ENCODE measurements at places on chromosomes 7 and 10. TPM values are rescaled to one million over a fixed set of nuclear protein-coding genes. Genes with fewer than 3 reads are reported as not detected.
A peak's percentile ranks its signal among the peaks of the same experiment; 100 is the strongest.

DNA sequence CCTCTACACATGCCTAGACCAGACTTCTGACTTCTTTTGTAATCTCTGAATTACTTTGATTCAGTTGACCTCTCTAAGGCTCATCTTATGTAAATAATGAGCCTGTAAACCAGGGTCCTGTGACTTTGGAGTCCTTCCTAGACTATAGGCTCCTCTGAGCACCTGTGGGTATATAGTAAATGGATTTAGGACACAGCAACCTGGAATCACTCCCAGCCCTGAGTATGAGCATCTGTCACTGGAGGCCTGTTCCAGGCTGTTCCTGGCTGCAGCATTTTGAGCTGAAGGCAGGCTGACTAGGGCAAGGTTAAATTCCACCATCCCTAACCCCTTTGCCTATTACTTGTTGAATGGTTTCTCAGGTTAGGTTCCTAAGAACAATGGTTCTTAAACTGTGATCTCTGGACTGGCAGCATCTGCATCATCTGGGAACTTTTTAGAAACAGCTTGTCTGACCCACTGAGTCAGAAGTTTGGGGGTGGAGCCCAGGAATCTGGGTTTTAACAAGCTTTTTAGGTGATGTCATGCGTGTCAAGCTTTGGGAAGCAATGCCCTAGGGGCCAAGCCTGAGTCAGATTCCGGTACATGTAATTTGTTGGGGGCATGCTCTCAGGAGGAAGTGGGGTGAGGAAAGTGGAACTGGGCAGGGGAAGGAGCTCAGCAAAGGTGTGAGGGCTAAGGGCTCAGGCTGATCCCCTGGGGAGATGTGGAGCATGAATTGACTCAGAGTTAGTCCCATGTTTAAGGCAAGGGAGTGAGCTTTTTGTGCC, 28.2 kb downstream of the MINDY4 start:
- DNase-seq, result peak; percentile 85

CLEC2L gene
- not detected for total RNA-seq

GRCh38 chr7:19296617-19297016, 151.4 kb upstream of the FERD3L start:
- DNase-seq, result no peak

- no peak for DNase-seq
Observed at GRCh38 chr7:4745971-4746919, 29.2 kb upstream of the AP5Z1 start.

- no peak for DNase-seq
Observed at GRCh38 chr7:90824386-90825307, 228.5 kb downstream of the CDK14 start.

- DNase-seq, result peak; percentile 65
Observed at GRCh38 chr7:73560109-73560835, 2.8 kb upstream of the BCL7B start.

DNA sequence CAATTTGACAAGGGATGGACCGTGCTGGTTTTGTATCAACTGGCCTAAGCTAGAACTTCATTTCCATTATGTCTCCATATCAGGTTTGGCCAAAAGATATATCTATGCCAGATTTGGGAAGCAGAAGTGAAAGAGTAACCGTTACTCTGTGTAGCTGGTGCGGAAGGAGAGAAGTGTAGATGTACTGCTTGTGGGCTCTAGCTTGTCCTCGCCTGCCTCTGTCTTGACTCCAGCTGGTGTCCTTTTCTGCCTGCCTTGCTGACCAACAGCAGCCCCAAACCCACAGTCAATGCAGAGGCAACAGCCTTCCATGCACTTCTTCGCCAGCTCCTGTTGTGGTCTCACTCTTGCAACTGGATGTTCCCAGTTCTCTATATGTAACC, 128.5 kb downstream of the KIF20B start:
- no peak for DNase-seq

DNA sequence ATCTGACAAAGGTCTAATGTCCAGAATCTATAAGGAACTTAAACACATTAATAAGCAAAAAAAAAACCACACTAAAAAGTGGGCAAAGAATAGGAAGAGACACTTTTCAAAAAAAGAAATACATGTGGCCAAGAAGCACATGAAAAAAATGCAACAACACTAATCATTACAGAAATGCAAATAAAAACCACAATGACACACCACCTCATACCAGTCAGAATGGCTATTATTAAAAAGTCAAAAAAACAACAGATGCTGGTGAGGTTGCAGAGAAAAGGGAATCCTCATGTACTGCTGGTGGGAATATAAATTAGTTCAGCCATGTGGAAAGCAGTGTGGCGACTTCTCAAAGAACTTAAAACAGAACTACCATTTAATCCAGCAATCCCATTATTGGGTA, 119.0 kb downstream of the LMBR1 start:
- DNase-seq, result no peak

GRCh38 chr7:104993217-104993862, 20.7 kb upstream of the KMT2E start:
- no peak for DNase-seq

DNA sequence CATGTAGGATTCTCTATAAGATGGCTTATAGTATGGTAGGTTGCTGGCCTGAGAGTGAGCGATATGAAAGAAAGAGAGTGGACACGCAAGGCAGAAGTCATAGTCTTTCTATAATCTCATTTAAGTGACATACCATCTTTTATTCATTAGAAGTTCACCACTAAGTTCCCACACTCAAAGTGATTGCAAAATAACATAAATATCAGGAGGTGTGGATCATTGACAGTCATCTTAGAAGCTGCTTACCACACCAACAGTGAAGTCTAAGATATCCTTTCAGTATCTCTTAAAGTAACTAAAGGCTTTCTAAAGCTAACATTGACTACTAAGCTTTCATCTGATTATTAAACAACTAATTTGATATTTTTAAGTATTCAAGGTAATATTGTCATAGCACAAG, 36.9 kb upstream of the GNAI1 start:
- DNase-seq, result no peak

DNA sequence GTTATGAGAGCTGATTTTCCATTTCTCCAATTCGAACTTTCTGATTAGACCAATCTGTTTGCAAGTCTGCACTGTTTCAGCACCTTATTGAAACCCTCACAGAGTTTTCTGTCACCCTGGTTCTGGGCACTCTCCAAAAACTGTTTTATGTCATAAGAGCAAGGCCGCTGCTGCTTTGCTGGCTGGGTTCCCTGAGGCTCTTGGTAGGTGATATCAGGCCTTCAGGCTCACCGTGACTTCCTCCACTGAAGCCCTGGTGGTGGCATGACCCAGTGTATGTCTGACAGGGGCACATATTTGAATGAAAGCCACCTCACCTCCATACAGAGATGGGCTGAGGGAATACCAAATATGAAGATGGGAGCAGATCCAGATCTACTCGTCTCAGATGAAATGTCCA, 8.3 kb downstream of the RABGEF1 start:
- DNase-seq, result no peak

DNA sequence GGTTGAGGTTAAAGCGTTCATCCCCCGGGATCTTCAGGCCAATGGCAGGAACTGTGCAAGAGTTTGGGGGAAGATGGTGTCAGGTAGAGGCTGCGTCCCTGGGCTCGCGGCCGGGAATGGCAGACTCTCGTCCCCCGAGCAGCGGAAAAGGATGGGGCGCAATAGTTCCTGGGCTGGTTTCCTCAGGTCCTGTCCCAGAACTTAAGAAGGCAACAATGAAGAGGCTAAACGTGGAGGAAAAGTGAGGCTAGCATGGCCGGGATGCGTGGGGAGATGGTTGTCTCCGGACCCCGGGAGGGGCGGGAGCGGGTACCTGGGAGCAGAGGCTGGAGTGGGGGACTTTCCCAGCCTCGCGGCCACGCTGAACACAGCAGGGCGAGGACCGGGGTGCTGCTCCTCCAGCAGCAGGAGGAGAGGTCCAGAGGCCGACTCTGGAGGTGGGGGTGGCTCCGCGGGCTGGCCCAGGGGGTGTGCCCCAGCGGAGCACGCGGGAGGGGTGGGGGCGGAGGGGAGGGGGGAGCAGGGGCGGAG, 882 bp downstream of the IRF5 start:
- DNase-seq, result no peak

DNA sequence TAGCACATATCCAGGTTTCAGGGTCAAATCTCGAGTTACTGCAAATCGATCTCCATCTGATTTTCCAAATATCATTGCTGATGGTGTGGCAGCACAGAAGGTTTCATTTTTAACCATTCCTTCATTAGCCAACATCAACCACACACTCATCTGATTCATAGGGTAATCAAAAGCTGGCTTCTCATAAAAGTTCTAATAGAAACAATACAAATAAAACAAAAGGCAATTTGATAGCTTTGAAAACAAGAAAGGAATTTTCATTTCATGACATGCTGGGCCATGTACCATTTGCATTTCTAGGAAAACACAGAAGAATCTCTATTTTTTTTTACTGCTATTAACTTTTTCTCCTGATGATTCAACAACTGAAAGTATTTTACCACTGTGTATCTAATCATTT, 147.7 kb upstream of the SLC26A5 start:
- no peak for DNase-seq

GRCh38 chr7:144835155-144835611, 670 bp downstream of the TPK1 start:
- DNase-seq, result no peak

DNA sequence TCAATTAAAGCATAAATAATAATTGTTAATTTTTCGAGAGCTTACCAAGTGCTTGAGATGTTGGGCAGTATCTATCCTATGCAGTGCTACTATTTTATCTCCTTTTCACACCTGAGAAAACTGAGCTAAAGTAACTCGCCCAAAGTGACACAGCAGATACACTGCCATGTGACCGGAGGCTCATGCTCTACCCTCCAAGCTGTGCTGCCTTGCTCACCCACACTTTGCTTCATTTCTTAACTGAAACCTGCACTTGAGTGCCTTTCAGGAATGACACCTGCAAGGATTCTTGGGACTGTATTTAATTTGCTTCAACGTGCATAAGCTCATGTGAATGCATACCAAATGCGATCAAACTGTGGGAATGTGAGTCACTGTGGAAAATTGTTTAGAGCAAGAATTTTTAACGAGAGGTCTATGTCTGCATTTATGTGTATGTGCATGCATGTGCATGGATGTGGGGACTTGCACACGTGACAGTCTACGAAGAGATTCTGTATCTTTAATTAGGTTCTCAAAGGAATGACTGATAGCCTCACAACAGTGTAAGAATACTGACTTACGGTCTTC, 119.2 kb downstream of the ADCYAP1R1 start:
- no peak for DNase-seq

DENND11 gene
- total RNA-seq, result 55.6 TPM

GRCh38 chr10:113770346-113770745, 18.9 kb downstream of the PLEKHS1 start:
- DNase-seq, result no peak

OR6V1 gene
- total RNA-seq, result not detected

CYP2C19 gene
- not detected for total RNA-seq

GRCh38 chr7:116698930-116699721, 27.1 kb downstream of the MET start:
- no peak for DNase-seq

DNA sequence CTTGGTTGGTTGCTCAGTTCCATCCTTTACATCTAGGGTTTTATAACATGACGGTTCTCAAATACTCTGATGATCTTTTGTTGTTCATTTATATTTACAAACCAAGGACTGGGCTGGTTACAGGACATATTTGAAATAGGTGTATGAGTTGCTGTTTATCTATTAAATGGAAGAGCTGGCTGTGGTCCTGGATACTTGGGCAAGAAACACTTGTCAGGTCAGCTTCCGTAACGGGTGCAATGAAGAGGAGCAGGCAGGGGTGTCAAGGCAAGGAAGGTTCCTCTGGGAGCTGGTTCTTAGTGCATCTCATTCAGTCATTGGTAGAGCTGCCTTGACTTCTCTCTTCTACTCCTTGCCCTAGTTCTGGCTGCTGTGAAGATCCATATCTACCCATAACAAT, 4.8 kb upstream of the TMEM26 start:
- no peak for DNase-seq

DNA sequence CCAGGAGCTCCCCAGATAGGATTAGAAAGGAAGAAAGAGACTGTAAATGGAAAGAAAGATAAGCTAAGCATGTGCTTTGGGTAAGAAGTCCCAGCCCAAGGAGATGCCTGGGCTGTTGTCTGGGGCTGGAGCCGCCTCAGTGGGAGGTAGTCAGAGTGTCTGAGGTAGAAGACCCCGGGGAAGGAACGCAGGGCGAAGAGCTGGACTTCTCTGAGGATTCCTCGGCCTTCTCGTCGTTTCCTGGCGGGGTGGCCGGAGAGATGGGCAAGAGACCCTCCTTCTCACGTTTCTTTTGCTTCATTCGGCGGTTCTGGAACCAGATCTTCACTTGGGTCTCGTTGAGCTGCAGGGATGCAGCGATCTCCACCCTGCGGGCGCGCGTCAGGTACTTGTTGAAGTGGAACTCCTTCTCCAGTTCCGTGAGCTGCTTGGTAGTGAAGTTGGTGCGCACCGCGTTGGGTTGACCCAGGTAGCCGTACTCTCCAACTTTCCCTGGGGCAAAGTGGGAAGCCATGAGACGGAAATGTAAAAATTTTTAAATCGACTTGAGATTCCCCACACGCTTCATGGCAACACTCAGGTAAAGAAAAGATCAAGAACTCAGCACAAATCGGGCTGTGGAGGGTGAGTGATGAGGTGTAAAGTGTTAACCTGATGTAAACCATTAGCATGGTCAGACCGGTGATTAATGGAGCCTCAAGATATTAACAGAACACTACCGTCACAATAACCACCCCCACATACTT, 1.3 kb downstream of the HOXA1 start:
- no peak for DNase-seq

MOGAT3 gene
- total RNA-seq, result not detected

DNA sequence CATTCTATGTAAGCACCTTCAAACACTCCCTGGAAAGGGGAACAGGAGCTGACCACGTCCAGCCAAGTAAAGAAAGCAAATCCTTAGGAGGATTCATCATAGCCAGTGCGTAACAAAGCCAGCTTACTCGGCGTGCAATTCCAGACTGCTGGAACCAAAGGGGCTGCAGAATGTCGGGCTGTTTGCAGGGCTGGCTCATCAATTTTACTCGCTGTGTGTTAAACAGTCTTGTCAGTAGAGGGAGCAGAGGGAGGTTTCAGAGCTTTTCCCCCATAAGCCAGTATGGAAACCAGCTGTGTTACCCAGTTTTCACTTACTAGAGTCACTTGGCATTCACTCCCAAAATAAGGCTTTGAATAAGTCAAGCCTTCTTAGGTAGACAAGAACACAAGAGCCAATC, 127.1 kb downstream of the KMT2E start:
- no peak for DNase-seq

RINT1 gene
- total RNA-seq, result 25.1 TPM

TWIST1 gene
- total RNA-seq, result 1.0 TPM

GRCh38 chr10:43197834-43198681, 59.8 kb downstream of the CSGALNACT2 start:
- DNase-seq, result no peak

DNA sequence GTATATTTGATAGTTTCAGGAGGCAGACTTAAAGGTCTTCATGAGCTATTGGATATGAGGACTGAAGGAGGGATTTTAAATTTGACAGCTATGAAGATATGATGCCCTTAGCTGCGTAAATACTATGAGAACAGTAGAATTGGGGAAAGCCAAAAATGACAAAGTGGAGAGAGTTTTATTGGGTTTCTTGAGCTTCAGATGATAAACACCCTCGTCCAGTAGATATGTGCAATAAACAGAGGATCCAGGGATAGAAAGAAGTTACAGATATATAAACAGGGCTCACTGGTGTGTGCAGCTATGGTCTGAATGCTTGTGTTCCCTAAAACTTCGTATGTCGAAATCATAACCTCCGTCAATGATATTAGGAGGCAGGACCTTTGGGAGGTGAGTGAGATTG, 131.3 kb downstream of the INHBA start:
- no peak for DNase-seq

RSPH10B gene
- total RNA-seq, result not detected

HEPACAM2 gene
- not detected for total RNA-seq

Measured in PC-9 (cell line).